ENCODE measurements at places on chromosomes 2 and 18.

DNA sequence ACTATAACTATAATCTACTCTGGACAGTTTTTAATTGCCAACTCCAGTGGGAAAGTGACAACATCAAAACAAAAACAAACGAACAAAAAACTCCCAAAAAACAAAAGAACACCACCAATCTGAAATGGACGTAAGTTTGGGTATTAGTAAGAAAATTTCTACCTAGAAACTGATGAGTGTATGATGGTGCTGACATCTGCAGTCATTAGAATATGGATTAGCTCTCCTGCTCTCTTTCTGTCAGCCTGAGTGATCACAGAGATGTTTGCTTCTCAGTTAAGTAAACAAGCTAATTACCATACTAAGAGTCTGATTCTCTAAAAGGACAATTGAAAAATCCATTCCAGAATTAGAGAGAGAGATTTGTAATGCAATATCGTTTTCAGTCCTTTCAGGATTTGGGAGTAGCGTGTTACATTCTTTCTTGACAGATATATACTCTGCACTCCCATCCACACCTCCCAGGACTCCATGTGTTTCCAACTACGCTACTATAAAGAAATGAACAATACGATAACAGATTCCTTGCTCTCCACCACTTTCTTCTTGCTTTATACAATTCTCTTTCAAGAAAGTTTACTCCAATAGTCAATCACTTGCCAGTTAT is 1347.4 kb upstream of the PIK3C3 start:
- DNase-seq, result peak; percentile 61

- no peak for DNase-seq
Measured at GRCh38 chr2:25669520-25669919, 3.9 kb downstream of the DTNB start.

GRCh38 chr2:33583194-33583938 is 15.7 kb downstream of the FAM98A start:
- no peak for DNase-seq

GRCh38 chr2:138274421-138275291 is 226.9 kb upstream of the SPOPL start:
- DNase-seq, result no peak

DNA sequence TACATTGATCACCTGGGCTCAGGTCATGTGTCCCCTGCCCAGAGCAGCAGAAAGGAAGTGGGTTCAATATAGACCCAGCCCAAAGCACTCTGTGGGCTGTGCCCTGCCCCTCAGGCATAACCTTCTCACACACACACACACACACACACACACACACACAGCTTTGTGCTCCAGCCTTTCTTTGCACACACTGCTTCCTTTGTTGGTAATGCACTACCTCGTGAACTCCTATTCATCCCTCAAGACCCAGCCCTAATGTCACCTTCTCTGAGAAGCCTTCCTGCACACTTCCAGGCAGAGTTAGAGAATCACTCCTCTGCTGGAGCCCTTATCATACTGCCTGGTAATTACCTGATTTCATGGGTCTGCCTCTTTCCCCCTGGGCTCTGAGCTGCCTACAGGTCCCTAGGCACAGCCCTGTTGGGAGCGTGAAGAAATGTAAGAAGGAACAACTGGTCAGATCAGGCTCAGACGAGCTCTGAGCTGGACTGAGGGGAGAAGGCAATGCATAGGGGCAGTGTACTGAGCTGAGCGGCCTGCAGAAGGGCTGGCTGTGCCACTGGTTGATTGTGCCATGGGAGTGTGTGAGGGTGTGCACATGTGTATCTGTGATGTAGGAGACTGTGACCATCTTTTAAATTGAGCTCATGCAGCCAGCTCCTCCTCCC is 210.3 kb downstream of the GLI2 start:
- no peak for DNase-seq

Measured in NCI-H1417 treated with DMSO at 0.1 percent for 48 hours (cell line).